ENCODE measurements at places on chromosomes 3 and 15. TPM values are rescaled to one million over a fixed set of nuclear protein-coding genes. Genes with fewer than 3 reads are reported as not detected.

Gene CCNB2
- polyA plus RNA-seq, result 1.1 TPM

Gene TRPC1
- not detected for polyA plus RNA-seq

Gene GRAMD1C
- 0.45 TPM for polyA plus RNA-seq

Gene SELENOS
- polyA plus RNA-seq, result 94.9 TPM

DNA sequence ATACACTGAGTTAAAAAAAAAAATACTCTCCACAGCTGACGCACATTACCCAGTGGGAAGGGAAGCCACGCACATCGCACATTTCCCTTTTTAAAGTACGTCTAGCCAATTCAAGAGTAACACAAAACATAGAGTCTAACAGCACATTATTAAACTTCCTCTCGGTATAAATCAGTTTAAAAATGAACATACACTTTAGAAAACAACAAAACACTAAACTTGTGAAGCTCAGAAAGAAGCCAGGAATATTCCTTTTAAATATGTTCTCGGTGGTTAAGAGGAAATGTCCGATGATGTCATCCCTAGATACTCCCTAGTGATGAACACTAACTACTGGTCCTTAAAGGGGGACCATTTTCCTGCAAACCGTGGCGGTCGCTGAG lies 721 bp downstream of the MYEF2 start:
- peak overlapping the region; percentile 84 for H3K27ac ChIP-seq
- H3K4me1 ChIP-seq, result peaks cover 10% of the 10 kb centered on the region
- no peaks in the 10 kb centered on the region for H3K36me3 ChIP-seq

DNA sequence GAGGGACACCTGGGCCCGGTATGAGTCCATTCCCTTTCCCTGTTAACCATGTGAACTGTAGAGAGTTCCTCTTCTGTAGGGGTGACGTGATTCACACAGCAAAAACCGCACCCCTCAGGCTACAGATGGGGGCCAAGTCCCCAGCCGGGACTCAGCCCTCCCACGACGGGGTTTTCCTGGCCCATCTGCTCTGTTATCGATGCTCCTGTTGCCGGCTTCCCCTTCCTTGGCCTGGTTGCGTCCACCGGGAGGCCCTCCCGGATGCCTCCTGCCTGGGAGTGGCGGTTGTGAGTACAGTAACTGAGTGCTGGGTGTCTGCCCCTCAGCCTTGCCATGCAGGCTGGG lies 817 bp upstream of the PLXNA1 start:
- peaks cover 12% of the 10 kb centered on the region for H3K4me1 ChIP-seq
- peak overlapping the region; percentile 78 for H3K27ac ChIP-seq
- H3K4me3 ChIP-seq, result peak overlapping the region; percentile 89
- no peak for DNase-seq
- H3K36me3 ChIP-seq, result no peaks in the 10 kb centered on the region
- H3K27me3 ChIP-seq, result peaks cover 25% of the 10 kb centered on the region

- no peak for DNase-seq
- H3K4me3 ChIP-seq, result no peak overlapping the region
- H3K27me3 ChIP-seq, result no peaks in the 10 kb centered on the region
These were observed 57.4 kb upstream of the IMPG2 start for GRCh38 chr3:101377796-101378195.

DNA sequence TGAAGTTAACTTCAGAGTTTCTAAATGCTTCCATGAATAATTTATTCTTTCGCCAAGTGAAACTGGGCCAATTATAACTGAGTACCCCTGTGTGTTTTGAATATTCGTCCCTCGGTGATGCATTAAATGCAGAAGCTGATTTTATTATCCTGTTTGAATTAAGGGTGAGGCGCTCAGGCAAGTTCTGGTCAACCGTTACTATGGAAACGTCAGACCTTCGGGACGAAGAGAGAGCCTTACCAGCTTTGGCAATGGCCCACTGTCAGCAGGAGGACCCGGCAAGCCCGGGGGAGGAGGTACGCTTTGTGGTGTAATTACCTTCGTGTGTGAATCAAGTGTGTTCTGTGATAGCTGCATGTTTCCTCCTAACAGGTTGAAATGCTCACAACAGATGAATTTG lies 239.8 kb downstream of the ITPR1 start:
- H3K27ac ChIP-seq, result no peak overlapping the region
- peaks cover 45% of the 10 kb centered on the region for H3K36me3 ChIP-seq
- no peak for DNase-seq
- H3K4me3 ChIP-seq, result no peak overlapping the region
- H3K27me3 ChIP-seq, result peaks cover 2% of the 10 kb centered on the region

GRCh38 chr3:25478211-25478757 lies 50.2 kb downstream of the RARB start:
- H3K27ac ChIP-seq, result no peak overlapping the region
- no peak overlapping the region for H3K4me3 ChIP-seq
- H3K4me1 ChIP-seq, result no peaks in the 10 kb centered on the region
- no peaks in the 10 kb centered on the region for H3K36me3 ChIP-seq
- H3K27me3 ChIP-seq, result peaks cover 4% of the 10 kb centered on the region

DNA sequence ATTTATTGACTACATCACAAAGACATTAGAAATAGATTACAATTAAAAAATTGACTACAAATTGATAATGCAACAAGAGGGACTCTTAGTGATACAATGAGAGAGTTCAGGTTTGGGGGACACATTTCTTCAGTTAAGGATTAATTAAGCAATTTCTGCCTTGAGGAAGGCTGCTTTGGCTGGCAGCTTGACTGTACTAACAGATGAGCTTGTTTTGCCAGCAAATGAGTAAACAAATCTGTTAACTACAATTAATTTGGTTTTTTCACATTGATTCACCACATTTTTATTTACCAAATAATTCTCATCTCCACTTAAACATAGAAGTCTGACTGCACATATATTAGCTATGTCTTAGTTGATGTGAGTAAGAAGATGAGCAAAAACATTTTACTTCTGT lies 183.6 kb upstream of the ZNF385D start:
- H3K36me3 ChIP-seq, result no peaks in the 10 kb centered on the region
- no peak overlapping the region for H3K4me3 ChIP-seq
- H3K4me1 ChIP-seq, result no peaks in the 10 kb centered on the region
- H3K27ac ChIP-seq, result no peak overlapping the region
- DNase-seq, result no peak

DNA sequence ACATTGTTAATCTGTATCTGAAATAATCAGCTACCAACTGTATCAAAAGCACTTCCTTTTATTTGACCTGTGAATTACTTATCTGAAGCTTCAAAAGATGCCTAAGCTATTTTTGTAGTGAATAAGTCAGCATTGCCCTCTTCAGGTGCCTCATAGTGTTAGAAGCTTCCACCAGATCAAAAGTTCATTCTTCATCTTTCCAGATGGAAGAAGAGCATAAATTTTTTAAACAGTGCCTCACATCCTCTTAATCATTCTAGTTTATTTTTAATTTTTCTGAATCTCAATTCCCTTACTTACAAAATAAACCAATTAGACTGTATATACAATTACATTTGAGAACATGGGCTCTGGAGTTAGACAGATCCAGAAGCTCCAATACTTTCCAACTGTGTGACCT lies 65.0 kb downstream of the MYO5A start:
- no peaks in the 10 kb centered on the region for H3K36me3 ChIP-seq
- DNase-seq, result no peak
- H3K27me3 ChIP-seq, result no peaks in the 10 kb centered on the region
- H3K4me1 ChIP-seq, result peaks cover 53% of the 10 kb centered on the region

DNA sequence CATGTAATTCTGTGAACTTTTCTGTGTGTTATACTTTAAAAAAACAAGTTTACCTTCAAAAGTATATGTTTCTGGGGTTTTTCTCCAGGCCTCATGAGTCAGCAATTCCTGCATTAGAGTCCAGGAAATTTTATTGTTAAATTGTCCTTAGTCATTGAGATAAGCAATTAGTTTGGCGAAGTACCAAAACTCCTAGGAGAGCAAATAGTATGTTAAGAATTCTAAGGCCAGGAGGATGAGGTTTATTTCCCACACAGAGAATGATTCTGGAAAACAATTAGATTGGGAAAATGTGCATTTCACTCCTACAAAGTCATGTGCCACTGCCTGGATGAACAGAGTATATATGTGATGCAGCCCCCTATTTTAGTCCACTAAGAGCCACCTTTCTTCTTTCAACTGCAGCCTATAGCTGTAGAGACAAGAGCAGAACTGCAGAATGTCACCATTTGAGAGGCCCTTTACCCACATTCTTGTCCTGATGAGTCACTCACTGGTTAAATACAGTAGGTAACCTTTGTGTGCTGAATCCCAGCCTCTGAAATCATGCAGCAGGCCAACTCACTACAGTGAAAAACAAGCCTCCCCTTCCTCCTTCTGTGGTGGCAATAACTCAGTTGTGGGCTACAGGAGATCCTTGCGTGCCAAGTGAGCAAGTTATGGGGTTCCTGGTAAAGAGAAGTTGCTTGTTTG lies 452.8 kb upstream of the THBS1 start:
- no peak overlapping the region for H3K4me3 ChIP-seq
- peaks cover 3% of the 10 kb centered on the region for H3K27me3 ChIP-seq
- DNase-seq, result no peak
- no peaks in the 10 kb centered on the region for H3K36me3 ChIP-seq
- no peak overlapping the region for H3K27ac ChIP-seq

DNA sequence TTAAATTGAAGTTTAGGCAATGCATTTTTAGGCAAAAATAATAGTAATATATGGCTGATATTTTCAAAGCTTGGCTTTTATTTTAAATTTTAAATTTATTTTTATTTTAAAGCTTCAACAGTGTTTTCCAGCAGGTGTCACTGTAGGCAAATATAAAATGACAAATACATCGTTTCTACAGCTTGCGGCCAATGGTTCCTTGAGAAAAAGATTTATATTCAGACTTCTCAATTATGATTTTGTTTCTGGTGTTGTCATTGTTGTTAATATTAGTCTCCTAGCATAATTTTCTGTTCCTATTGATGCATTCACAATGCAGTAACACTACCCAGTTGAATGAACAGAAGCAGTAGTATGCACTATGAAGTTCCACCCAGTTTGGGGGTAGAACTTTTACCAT lies 220.7 kb upstream of the DNAJC19 start:
- no peak overlapping the region for H3K27ac ChIP-seq
- no peak for DNase-seq
- H3K4me1 ChIP-seq, result no peaks in the 10 kb centered on the region
- no peaks in the 10 kb centered on the region for H3K36me3 ChIP-seq

DNA sequence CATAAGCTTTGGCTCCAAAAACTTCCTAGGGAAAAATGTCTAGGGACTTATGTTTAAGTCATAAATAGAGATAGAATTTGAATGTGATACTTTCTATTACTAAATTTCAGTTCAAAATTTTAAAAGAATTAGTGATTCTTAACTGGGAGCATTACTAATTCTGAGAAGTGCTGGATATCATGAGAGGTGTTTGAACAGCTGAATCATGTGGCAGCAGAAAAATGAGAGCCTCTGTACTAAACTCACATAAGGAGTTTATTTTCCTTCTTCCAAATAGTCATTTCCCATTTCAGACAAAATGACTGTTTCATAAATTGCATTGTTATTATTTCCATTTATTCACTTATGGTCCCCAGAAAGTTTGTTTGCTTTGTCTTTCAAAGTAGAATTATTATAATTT lies 62.7 kb downstream of the SLMAP start:
- peaks cover 2% of the 10 kb centered on the region for H3K27me3 ChIP-seq
- H3K4me1 ChIP-seq, result peaks cover 34% of the 10 kb centered on the region
- H3K4me3 ChIP-seq, result no peak overlapping the region
- no peaks in the 10 kb centered on the region for H3K36me3 ChIP-seq
- no peak overlapping the region for H3K27ac ChIP-seq
- no peak for DNase-seq

- H3K27ac ChIP-seq, result no peak overlapping the region
- no peaks in the 10 kb centered on the region for H3K4me1 ChIP-seq
- no peak for DNase-seq
- no peak overlapping the region for H3K4me3 ChIP-seq
These were observed 46.4 kb downstream of the ST3GAL6 start for GRCh38 chr3:98809557-98809956.

DNA sequence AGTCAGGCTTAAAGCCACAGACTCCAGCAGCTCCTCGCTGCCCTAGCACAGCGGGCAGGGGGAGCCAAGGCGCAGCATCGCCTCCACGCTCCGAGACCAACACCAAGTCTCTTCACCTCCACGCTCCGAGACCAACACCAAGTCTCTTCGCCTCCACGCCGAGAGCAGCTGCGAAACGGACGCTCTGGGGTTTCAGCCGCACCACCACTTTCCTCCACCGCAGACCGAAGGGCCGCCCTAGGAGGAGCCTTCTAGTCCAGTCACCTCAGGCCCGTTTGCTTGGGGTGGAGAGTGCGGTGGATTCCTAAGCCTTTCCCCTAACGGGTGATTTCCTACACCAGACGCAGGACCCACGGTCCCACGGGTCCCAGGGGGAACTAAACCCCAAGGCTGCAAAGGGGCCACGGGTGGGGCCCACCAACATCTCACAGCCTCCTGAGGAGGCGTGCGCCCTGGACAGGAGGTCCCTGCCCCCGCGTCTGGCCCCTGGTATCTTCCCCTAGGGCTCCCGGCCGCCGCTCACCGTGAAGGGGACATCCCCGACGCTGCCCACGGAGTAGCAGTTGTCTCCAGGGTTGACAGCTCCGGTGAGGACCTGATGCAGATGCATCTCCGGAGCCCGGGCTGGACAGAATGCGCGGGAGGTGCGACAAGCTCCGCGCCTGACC lies 501 bp downstream of the DMXL2 start:
- DNase-seq, result peak; percentile 20
- no peak overlapping the region for H3K27ac ChIP-seq
- no peaks in the 10 kb centered on the region for H3K36me3 ChIP-seq
- peaks cover 17% of the 10 kb centered on the region for H3K27me3 ChIP-seq

DNA sequence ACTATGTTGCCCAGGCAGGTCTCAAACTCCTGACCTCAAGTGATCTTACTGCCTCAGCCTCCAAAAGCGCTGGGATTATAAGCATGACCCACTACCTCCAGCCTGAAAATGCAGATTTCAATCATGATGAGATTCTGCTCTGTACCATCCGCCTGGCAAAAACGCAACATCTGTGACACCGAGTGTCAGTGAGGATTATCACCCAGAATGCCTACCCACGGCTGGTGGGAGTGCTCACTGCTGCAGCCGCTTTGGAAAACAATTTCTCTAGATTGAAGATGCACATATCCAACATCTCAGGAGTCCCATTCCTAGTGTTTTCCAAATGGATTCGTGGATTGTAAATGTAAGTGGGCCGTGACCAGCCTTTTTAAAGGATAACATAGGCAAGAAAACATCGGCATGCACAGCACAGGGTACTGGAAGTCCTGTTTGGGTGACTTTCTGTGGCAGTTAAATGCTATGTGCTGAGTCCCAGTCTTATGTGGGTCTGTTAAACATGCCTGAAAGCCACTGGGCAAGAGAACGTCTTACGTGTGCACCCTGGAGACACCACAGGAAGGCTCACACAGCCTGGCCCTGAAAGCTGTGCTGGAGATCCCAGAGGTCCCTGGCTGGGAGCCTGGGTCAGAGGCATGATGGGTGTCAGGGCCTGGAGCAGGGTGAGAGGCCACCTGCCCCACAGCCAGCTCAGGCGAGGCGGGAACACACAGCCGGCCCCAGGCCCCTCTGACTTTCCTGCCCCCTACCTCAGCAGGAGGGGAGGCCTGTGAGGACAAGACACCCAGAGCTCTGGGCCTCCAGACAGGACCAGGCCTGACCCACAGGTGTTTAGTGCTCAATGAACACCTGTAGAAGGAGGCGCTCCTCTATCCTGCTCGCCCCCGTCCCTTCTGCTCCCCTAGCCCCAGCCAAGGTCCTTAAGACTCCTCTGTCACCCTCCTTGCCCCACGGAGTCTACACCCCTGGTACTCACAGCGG lies 918 bp downstream of the PRSS50 start:
- no peaks in the 10 kb centered on the region for H3K36me3 ChIP-seq
- no peaks in the 10 kb centered on the region for H3K4me1 ChIP-seq
- no peak for DNase-seq
- peaks cover 11% of the 10 kb centered on the region for H3K27me3 ChIP-seq

- no peaks in the 10 kb centered on the region for H3K36me3 ChIP-seq
- H3K4me1 ChIP-seq, result no peaks in the 10 kb centered on the region
These were observed 272.0 kb upstream of the RORA start for GRCh38 chr15:61500951-61501620.

Measured in immature natural killer cell (primary cell).